ENCODE measurements at places on chromosomes 4 and X. TPM values are rescaled to one million over a fixed set of nuclear protein-coding genes. Genes with fewer than 3 reads are reported as not detected.

The MSANTD1 gene
- total RNA-seq: 2.6 TPM

The GAGE1 gene
- not detected for total RNA-seq

The LUZP4 gene
- not detected for total RNA-seq

The IDH3G gene
- 52.0 TPM for total RNA-seq

The CDKL2 gene
- 1.5 TPM for total RNA-seq

The NAP1L5 gene
- total RNA-seq: not detected

The ARSJ gene
- 4.6 TPM for total RNA-seq

The F8A2 gene
- not detected for total RNA-seq

The NAP1L3 gene
- 0.17 TPM for total RNA-seq

The POF1B gene
- not detected for total RNA-seq

The FAM9C gene
- total RNA-seq: not detected

The MTHFD2L gene
- total RNA-seq: 11.3 TPM

The NPY5R gene
- 8.2 TPM for total RNA-seq

The ENPEP gene
- total RNA-seq: 13.2 TPM

The CPZ gene
- 0.28 TPM for total RNA-seq

The CT55 gene
- not detected for total RNA-seq

- DNase-seq: peak; percentile 80
Measured at GRCh38 chr4:38489924-38490639, 173.9 kb upstream of the KLF3 start.

- no peak for DNase-seq
Measured at GRCh38 chr4:182608525-182608924, 308.7 kb downstream of the DCTD start.

DNA sequence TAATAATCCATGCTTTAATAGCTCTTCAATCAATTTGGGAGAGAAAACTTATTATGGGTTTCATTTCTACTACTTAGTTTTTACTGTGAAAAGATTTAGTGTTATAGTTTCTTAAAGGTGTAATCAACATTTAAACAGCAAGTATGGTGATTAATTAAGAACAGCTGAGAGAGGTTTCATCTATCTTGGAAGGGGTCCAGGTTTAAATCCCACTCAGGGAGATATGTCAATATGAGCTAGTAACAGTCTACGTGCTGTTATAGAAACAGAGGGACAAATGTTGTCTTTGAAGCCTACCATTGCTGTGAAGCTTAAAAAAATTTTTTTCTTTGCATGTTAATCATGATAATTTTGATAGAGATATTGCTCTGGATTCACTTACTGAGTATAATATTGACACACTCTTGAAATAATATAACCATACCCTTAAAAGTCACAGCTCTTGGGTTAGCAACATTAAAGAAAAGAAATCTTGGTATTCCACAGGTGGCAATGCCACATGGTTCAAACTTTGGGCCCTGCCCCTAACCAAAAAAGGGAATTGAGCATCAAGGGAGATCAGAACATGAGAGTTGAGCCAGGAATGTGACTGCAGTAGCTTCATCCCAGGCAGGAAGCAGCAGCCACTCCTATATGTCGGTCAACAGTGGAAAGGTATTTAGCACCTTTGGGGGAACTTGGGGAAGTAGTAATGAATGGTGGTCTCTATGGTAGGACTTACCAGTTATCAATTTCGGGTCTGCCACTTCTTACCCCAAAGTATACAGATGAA is 107.8 kb downstream of the ANK2 start:
- no peak for DNase-seq

GRCh38 chrX:51665981-51666380 is 16.6 kb downstream of the CENPVL2 start:
- no peak for DNase-seq

- DNase-seq: no peak
Measured at GRCh38 chr4:7964459-7964858, 24.8 kb upstream of the AFAP1 start.

DNA sequence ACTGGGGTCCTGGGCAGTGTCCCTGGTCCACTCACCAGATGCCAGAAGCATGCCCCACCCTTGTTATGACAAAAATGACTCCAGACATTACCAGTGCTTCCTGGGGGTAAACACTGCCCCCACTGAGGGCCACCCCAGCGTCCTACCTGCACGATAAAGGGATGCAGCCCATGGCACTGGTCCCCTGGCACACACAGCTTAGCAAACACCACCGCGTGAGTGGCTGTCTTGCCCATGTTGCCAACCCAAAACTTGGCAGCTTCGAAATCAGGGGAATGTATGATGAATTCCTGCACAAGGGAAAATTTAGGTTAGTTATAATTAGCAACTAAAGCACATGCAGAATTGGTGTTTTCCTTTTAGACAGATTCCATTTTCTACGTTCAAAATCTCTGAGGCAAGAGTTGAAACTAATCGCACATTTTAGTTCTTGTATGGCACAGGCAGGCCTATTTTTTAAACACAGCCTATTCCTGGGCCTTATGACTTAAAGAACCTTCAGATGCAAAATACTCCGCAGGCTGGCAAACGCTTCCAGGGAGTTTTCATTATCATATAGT is 30.4 kb downstream of the ACOX3 start:
- no peak for DNase-seq

GRCh38 chrX:119989905-119990555 is 46.5 kb upstream of the NKAP start:
- DNase-seq: no peak

GRCh38 chrX:138669693-138670092 is 41.8 kb downstream of the FGF13 start:
- DNase-seq: no peak

GRCh38 chr4:187108845-187109244 is 385.2 kb upstream of the FAT1 start:
- DNase-seq: no peak

GRCh38 chr4:48570646-48571220 is 80.7 kb downstream of the ZAR1 start:
- no peak for DNase-seq

DNA sequence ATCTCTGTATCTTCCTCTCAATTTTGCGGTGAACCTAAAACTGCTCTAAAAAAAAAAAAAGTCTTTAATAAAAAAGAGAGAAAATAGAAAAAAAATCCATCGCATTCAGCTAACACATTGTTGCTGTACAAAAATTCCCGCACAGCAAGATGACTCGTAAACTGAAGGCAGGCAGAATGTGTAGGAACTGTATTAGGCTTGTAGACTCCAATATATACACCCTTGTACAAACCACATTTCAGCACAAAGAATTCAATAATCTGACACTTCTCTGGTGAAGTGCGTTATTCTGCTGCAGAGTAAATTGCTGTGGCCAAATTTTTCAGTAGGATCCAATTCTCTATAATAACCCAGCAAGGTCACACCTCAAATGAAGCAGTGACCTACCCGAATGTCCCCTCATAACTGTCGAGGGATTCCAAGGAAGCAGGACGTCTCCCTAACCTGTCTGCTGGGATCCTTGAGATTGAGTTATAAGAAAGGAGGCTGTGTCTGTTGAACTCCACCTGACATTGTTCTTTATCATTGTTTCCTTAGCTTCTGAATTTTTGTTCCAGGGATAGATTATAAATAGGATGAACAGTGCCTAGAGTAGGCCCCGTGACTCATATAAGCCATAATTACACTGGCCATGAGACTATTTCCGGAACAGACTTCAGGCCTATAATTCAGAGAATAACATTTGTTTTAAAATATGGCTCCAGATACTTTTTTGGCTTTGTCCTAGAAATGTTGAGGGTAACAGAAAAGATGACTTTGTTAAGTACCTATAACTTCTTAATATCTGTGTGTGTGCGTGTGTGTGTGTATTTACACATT is 348.3 kb downstream of the PCDH7 start:
- peak; percentile 75 for DNase-seq

GRCh38 chr4:51858605-51859202 is 15.8 kb downstream of the DCUN1D4 start:
- DNase-seq: no peak

DNA sequence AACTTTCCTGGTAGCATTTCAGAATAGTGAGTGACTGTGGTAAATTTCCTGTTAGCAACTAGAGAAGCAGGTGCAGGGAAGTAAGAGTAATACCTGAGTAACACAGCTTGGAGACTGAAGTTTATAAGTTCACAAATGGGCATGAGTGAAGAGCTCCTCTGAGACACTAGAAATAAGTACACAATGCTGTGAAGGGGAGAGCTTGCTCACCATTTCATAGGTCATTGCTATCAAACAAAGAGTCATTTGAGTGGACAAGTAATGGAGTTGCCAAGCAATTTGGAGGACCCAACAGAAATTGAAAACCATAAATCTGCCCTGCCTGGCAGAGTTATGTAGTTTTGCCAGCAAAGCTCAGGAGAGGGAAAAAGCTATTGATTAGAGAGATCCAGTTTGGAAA is 523.6 kb downstream of the TRAM1L1 start:
- no peak for DNase-seq

DNA sequence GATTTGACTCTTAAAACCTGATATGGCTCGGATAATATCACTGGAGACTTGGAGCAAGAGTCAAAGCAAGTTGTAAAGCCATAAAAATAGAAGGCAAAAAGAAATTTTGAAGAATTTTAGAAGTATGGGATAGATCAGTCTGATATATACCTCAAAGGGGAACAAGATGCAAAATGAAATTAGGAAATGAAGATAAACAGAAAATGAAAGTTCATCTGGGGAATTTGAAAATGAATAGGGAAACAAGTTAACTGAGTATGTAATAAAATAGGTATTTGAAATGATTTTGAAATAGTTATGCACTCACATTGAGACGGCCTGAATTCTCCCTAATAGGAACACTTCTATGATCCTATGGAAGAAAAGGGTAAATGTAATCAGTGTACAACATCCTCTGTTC is 5.7 kb downstream of the CYP2U1 start:
- no peak for DNase-seq

GRCh38 chr4:6854098-6854744 is 55.4 kb upstream of the TBC1D14 start:
- DNase-seq: no peak

- no peak for DNase-seq
Measured at GRCh38 chr4:1216869-1217294, 32.0 kb downstream of the CTBP1 start.

DNA sequence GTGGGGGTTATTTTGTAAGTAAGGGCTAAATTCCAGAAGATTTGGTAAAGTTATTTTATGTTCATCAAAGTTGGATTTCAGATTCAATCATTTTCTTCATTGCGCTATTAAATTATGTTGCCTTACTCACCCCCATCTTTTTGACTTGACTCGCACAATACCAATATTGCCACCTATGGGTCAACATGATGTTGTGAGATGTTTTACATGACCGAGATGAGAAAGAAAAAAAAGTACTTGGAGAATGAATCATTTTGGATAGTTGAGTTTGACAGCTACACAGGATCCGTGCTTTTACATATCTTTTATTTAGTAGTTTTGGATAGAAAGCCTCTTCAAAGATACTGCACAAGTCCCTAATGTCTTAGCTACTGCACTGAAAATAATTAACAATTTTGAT is 224.2 kb upstream of the EMCN start:
- DNase-seq: peak; percentile 76

GRCh38 chrX:120857240-120857639 is 18.4 kb downstream of the CT47B1 start:
- peak; percentile 9 for DNase-seq

- no peak for DNase-seq
Measured at GRCh38 chr4:148268835-148269234, 173.4 kb downstream of the NR3C2 start.

- DNase-seq: no peak
Measured at GRCh38 chrX:28205905-28206304, 224.7 kb upstream of the DCAF8L1 start.

DNA sequence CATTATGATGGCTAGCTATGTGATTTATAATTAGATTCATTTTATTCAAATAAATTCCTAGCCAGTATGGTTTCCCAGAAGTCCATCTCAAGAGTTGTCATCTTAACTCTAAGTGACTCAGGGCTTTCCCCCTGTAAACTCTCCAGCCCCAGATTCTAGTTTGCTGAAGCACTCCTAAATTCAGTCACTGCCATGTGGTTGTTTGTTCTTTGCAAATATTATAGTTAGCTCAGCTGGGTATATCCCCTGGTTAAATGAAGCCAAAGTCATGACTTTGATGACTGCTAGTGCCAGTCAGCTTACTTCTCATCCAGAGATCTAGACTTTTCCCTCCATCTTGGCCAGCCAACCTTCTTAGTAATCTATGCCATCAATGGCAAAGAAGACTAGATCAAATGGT is 126.0 kb downstream of the GRIA3 start:
- DNase-seq: no peak

DNA sequence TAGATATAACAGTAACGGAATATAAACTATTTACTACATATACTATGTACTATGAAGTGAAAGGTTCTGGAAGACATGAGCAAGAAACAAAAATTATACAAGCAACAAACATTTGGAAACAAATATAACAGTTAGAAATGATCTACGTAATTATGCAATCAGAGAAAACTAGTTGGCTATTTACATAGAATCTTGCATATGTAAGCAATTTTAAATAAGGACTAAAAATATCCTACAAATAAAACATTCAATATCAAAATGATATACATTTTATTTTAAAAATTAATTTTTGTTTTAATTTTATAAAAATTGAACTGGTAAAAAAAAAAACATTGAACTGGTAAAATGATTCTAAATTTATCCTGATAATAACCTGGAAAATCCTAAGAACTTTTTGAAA is 642.5 kb upstream of the PCDH10 start:
- DNase-seq: no peak

- no peak for DNase-seq
Measured at GRCh38 chr4:130074096-130074495, 978.1 kb downstream of the C4orf33 start.

DNA sequence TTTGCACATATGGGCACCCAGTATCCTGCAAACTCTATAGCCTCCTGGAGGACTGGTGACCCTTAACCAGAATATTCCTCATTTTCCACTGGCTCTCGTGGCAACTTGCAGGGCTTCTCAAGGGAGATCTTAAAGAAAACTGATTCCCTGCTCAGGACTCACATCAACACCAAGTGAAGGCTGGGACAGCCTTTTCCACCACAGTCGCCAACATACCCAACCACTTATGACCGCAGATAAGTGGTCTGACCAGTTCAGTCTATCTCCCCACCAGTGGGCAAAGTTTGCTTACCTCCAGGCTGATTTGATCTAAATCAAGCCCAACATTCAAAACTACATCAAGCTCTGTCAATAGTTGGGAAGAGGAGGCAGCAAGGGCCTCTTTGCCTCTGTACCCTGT is 289.3 kb upstream of the GATB start:
- DNase-seq: no peak

GRCh38 chr4:1583051-1583785 is 100.9 kb downstream of the FAM53A start:
- DNase-seq: no peak

DNA sequence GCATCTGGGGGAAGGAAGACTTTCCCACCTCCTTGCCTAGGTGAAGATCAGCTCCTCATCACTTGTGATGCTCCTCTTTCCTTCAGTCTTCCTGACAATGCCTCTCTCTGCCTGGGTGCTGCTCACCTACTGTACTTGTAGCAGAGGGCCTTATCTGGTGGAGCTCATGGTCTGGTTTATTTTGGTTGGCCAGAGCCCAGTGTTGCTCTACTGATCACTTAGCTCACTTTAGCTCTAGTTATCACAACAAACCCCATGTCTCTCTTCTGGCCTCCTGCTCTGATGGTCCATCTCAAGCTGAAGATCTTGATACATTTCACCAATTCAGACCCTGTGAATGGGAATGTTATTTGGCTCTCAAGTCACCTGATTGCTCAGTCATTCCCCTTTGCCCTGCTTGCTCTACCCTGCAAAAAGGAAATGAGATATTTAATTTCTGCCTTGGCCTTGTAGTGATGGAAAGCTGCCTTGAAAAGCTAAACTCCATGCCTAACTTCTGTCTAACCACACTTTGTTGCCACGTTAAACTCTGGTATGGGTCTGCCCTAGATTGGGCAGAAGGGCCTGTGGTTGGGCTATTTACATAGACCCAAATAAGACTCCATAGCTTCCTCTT is 30.3 kb upstream of the ADH1C start:
- no peak for DNase-seq
